ENCODE measurements at places on chromosomes 7 and 10.

- DNase-seq: no peak
Observed at GRCh38 chr10:86655596-86655995, 1.2 kb downstream of the OPN4 start.

- DNase-seq: no peak
Observed at GRCh38 chr10:125123476-125124114, 36.8 kb downstream of the CTBP2 start.

- DNase-seq: no peak
Observed at GRCh38 chr7:44626620-44627019, 20.2 kb downstream of the OGDH start.

- DNase-seq: no peak
Observed at GRCh38 chr7:158274404-158274811, 313.2 kb downstream of the PTPRN2 start.

- no peak for DNase-seq
Observed at GRCh38 chr7:155222573-155222972, 75.1 kb upstream of the INSIG1 start.

DNA sequence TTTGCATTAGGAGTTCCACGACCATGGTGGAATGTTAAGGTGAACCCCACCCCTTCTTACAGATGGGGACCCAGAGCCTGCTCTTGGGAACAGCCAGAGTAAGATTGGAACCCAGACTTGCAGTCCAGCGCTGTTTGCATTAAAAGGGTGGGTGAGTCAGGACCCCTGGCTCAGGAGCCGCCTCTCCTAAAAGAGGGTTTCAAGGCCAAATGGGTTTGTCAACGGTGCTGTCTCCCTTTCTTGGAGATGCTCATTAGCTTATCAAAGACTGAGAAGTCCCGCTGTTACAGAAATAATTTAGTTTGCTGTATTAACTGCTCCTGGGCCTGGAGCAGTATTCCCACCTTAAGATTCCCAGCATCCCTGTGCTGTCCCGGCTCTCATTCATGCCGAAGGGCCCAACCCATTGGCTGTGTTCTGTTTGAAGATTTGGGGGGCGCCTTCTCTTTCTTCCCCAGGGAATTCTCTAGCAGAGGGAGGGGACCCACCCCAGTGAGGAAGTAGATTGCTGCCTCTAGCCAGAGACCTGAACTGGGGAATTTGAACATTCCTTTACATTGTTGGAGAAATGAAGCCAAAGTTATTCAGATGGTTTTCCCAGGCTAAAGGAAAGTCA, 1.8 kb downstream of the MARVELD1 start:
- no peak for DNase-seq

DNA sequence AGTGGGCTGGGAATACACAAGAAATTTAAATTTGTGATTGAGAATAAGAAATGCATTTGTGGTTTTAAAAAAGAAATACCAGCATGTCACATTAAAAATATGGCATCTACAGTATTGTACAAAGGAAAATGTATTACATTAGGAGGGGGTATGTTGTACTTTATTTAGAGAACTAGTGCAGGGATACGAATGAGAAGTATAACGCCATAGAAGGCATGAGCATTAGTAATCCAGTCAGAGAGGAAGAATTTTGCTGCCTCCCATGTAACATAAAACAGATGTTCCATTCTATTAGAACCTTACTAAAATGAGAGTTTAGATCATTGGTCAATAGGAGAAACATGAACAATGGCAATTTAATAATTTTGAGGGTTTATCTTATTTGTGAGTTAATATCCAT, 182.2 kb downstream of the ADK start:
- no peak for DNase-seq

GRCh38 chr10:75910032-75910431, 478.6 kb downstream of the LRMDA start:
- peak; percentile 25 for DNase-seq

GRCh38 chr7:155190688-155191087, 107.0 kb upstream of the INSIG1 start:
- peak; percentile 8 for DNase-seq

GRCh38 chr10:101777619-101778145, 1.8 kb upstream of the FGF8 start:
- DNase-seq: no peak

DNA sequence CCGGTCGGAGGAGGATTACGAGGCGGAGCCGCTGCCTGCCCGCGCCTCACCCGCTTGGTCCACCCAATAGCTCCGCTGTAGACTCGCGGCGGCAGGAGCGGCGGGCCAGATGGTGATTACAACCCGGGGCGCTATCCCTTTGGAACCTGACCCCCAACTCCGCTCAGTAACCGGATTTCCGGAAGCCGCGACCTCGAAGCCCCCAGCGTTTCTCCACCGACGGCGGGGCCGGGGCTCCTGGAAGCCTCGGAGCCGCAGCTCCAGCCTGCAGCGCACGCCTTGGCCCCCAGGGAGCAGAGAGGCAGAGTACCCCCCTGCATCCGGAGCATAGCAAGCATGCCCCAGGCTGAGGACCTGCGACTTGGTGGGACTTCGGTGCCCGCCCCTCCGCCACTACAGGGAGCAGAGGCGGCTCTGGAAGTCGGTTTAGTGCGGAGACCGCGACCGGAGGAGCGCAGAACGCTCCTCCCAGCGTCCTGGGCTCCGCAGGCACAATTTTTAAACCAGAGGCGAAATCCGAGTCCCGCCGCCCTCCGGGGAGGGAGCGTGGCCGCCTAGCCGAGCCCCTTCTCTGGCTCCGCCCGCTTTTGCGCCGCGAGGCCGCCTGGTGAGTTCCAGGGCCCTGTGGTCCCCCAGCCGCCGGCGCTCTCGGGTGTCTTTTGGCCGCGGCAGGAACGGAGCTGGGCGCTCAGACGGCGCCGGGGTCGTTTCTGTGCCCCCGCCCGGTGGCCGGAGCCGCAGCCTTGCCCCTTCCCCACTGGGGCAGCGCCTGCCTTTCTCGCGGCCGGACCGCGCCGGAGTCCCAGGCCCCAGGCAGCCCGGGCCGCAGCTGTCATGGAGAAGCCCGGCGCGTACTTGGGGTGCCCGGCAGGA, 28.2 kb upstream of the BMS1 start:
- no peak for DNase-seq

DNA sequence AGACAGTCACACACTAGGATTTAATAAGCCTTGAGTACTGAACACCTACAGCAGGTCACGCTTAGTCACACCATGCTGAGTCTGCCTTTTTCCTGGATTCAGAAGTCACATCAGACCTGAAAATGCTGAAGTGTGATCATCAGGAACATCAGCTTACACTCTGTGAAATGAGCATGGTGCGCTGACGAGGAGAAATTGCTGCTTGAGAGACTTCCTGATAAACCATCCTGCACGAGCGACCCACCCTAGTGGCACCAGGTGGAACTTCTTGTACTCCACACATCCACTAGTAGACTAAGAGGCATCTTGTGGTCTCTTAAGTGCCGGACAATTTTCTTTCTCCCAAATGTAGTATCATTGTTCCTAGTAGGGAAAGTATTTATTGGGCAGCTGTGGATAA, 51.8 kb upstream of the MRLN start:
- no peak for DNase-seq
